Esophagus squamous epithelium (tissue), 5 donors: ENCODE measurements at places on chromosomes 11 and 22. TPM values are rescaled to one million over a fixed set of nuclear protein-coding genes. Genes with fewer than 3 reads are reported as not detected.

Gene LSP1
- 75.9 TPM for total RNA-seq

- H3K27me3 ChIP-seq: no peaks in the 10 kb centered on the region
- H3K36me3 ChIP-seq: no peaks in the 10 kb centered on the region
- H3K27ac ChIP-seq: no peak overlapping the region
- H3K4me1 ChIP-seq: no peaks in the 10 kb centered on the region
Observed at GRCh38 chr11:30143098-30143705, 87.6 kb upstream of the FSHB start.

DNA sequence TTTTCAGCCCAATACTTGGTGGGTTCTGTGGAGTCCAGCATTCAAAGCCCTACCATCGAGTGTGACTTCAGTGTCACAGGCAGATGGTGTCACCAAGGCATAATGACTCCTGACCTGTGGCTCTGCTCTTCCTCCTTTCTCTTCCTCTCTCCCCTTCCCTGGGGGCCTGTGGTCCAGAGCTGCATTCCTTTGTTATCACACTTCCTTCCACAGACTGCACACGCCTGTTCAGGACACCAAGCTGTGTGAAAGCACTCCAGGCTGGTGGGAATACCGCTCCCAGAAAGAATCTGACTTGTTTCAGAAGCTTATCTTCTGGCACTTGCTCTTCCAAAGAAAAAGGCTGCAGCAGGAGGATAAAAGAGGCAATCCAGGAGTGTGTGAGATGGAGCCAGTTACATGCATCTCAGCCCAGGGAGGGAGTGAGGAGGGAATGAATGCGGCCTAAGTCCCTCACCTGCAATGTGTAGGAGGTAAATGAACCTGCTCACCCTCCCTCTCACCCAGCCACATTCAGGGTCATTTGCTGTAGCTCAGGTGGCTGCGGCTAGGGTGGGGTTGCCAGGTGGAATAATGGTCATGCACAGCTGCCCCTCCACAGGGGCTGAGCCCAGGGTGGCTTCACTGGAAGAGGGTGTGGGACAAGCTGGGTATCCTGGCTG, 79.3 kb downstream of the ADAMTS15 start:
- H3K27me3 ChIP-seq: no peaks in the 10 kb centered on the region
- peaks cover 3% of the 10 kb centered on the region for H3K4me1 ChIP-seq
- no peaks in the 10 kb centered on the region for H3K36me3 ChIP-seq
- H3K27ac ChIP-seq: no peak overlapping the region
- H3K4me3 ChIP-seq: no peak overlapping the region
- no peak for DNase-seq

Gene C11orf65
- total RNA-seq: 0.09 TPM

GRCh38 chr11:121983901-121984300, 132.1 kb downstream of the BLID start:
- H3K27me3 ChIP-seq: no peaks in the 10 kb centered on the region
- no peaks in the 10 kb centered on the region for H3K36me3 ChIP-seq
- DNase-seq: no peak
- no peaks in the 10 kb centered on the region for H3K4me1 ChIP-seq
- no peak overlapping the region for H3K27ac ChIP-seq

- H3K4me1 ChIP-seq: no peaks in the 10 kb centered on the region
- H3K36me3 ChIP-seq: no peaks in the 10 kb centered on the region
- no peaks in the 10 kb centered on the region for H3K27me3 ChIP-seq
- DNase-seq: peak; percentile 10
- no peak overlapping the region for H3K4me3 ChIP-seq
Observed at GRCh38 chr22:29245626-29246385, 22.0 kb downstream of the RHBDD3 start.
